Lower leg skin (tissue), 4 donors: ENCODE measurements at places on chromosomes 13 and 19. TPM values are rescaled to one million over a fixed set of nuclear protein-coding genes. Genes with fewer than 3 reads are reported as not detected.

DNA sequence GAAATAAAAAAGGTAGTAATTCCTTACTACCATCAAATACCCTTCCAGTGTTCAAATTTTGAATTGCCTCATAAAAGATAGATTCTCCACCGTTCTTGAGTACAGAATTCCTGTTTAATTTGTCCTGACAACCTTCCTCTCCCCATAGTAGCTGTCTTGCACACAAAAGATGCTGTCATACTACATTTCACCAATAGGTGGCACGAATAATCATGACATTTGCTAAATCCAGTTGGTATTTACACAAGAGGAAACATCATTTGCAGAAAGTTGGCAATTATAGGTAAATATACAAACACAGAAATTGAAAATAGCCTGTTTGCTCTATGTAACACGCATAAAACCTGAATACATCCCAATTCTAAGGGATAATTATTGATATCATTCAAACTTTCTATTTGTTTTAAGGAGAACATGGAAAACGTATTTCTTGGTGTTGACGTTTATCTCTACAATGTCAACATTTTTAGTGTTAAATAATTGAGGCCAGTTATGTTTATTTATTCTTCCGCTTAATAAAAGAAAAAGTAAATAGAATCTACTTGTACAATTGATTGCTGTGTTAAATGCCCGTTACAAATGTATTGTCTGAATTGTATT lies 58.3 kb upstream of the CLDN10 start:
- DNase-seq: no peak

The FFAR3 gene
- not detected for total RNA-seq

- no peak for DNase-seq
Observed at GRCh38 chr13:77925616-77926015, 7.0 kb upstream of the EDNRB start.

GRCh38 chr13:51740698-51741097 lies 63.3 kb downstream of the DHRS12 start:
- DNase-seq: no peak

- no peak for DNase-seq
Observed at GRCh38 chr13:22176968-22177520, 506.2 kb downstream of the FGF9 start.

DNA sequence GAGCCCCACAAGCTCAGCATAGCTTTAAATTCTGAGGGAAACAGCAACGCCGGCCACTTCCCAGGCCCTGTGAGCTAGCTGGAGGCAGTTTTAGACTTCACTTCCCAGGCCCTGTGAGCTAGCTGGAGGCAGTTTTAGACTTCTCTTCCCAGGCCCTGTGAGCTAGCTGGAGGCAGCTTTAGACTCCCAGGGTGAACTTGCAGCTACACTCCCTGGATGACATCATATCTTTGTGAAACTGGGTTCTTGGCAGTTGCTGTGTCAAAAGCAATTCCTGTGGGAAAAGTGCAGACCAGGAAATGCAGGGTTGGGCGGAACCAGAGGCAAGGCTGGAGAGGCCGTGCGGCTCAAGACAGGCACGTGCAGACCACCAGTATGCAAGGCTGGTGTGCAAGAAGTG lies 12.7 kb downstream of the SOX1 start:
- DNase-seq: no peak

GRCh38 chr13:47168618-47169017 lies 271.8 kb upstream of the HTR2A start:
- DNase-seq: no peak

The ZNF582 gene
- total RNA-seq: 5.4 TPM

The RNF225 gene
- 30.4 TPM for total RNA-seq

GRCh38 chr19:38134540-38135149 lies 89.4 kb downstream of the DPF1 start:
- no peak for DNase-seq

The UQCR11 gene
- 36.0 TPM for total RNA-seq

- peak; percentile 81 for DNase-seq
Observed at GRCh38 chr13:71866335-71867130, 471 bp downstream of the DACH1 start.

DNA sequence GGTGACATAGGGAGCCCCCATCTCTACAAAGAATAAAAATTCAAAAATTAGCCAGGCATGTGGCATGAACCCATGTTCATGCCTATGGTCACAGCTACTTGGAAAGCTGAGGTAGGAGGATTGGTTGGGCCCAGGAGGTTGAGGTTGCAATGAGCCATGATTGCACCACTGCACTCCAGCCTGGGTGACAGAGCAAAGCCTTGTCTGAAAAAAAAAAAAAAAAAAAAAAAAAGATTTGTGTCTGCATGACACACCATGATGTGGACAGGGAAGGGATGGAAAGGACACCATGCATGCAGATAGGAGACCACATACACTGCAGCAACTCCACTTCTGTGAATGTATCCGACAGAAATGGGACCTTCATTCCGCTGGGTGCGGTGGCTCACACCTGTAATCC lies 34.0 kb upstream of the HOMER3 start:
- DNase-seq: no peak

DNA sequence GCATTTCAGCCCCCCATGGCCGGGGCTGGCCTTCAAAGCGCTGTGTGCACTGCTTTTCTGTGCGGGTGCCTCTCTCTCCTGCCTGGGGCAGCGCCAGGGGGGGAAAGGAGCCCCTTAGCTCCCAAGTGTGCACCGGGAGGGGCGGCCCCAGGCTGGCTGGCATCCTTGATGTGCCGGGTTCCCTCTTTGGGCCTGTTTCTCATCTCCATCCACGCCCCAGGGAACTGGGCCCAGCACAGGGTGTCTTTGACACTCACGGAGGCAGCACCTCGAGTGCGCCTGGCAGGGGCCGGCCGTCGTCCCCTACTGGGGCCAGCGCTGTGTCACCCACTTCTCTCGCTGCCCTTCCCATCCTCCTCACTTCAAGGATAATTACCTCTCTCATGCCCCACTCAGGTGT lies 324.3 kb downstream of the TEX29 start:
- peak; percentile 78 for DNase-seq

DNA sequence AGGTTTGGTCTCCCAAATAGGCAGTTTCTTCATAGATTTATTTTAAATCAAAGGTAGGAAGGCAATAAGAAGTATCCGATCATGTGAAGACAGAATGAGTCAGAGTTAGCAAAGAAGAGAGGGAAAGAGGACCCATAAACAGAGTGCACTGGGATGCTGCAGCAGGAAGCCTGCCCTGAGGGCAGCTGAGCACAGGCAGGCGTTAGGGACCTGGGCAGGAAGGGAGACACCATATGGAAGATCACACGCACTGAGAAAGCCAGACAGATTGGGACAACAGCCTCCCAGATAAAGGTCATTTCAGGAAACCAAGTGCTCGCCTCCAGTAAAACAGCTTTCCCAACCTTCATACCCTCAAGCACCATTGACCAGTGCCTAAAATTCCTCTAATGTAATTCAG lies 598.0 kb downstream of the EFNB2 start:
- DNase-seq: no peak

The CLEC11A gene
- total RNA-seq: 19.2 TPM

The RXFP2 gene
- 0.44 TPM for total RNA-seq

The UGGT2 gene
- 12.6 TPM for total RNA-seq

The SIGLEC7 gene
- not detected for total RNA-seq

DNA sequence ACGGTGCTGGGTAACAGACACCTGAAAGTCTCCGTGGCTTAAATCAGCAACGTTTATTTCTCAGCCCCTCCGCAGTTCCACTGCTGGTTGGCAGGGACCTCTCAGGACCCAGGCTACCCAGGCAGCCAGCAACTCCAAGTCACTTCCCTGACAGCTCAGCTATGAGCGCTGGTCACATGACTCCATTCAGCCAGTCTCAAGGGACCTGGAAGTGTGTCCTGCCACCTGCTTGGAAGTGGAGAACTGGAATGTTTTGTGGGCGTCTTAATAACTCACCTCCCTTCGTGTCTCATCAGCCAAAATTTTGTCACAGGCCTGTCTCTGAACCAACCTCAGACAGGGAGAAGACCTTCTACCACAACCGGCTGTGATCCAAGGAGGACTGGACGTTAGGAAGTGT lies 72.8 kb downstream of the DPF1 start:
- DNase-seq: no peak

The VSIG10L gene
- total RNA-seq: 31.0 TPM

DNA sequence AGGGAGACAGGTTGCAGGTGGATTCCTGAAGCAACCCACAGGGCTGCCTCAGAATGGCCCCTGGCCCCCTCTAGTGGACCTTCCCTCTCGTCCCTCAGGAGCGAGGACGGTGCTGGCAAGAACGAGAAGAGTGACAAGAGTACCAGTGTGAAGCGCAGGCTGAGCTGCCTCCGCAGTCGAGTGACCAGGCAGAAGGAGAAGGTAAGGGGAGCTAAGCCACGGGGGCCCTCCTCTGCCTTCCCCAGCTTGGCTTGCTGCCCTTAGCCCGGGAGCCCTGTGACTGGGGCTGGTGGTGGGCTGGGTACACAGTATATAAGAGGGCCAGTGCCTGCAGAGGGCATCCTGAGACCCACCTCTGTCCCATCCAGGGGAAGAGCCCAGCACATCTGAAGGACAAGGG lies 34.0 kb downstream of the ARHGEF18 start:
- no peak for DNase-seq

GRCh38 chr13:30850867-30851211 lies 55.2 kb upstream of the MEDAG start:
- DNase-seq: no peak

The PSG7 gene
- 0.25 TPM for total RNA-seq

The PIK3R2 gene
- 36.0 TPM for total RNA-seq

- DNase-seq: no peak
Observed at GRCh38 chr19:13128583-13128982, 10.5 kb downstream of the NACC1 start.

The ZNF790 gene
- 3.5 TPM for total RNA-seq

GRCh38 chr13:113888701-113889330 lies 24.9 kb upstream of the GAS6 start:
- DNase-seq: no peak

DNA sequence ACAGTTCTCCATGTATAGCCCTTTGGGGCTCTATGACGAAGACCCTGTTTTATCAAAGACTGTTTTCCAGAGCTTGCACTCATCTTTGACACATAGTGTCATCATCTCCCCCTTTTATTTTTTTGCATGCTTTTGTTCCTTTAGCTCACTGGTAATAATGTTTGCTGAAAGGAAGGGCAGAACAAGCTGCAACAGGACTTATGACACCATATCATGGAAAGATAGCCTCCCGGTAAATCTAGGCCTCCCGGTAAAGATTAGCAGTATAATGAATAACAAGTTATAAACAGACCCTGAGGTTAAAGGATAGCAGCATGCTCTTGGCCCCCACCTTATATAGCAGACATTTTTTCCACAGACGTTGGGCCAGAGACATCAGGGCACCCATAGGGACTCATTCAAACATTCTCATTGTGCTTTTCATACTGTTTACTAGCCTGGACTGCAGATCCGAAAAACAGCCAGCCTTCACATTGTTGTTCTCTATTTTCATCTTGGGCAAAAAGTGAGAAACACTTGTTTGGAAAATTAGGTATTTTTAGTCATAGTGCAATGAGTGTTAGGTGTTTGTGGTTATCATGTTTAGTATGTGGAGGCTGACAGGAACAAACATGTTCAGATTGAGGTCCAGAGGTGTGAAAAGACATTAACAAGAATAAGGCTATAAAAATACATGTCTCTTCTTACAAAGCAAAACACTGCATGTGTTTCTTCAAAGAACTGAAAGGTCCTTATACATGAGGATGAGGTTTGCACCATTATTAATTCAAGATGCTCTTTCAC lies 136.9 kb upstream of the SPRY2 start:
- DNase-seq: no peak

The SLC10A2 gene
- total RNA-seq: 0.13 TPM

DNA sequence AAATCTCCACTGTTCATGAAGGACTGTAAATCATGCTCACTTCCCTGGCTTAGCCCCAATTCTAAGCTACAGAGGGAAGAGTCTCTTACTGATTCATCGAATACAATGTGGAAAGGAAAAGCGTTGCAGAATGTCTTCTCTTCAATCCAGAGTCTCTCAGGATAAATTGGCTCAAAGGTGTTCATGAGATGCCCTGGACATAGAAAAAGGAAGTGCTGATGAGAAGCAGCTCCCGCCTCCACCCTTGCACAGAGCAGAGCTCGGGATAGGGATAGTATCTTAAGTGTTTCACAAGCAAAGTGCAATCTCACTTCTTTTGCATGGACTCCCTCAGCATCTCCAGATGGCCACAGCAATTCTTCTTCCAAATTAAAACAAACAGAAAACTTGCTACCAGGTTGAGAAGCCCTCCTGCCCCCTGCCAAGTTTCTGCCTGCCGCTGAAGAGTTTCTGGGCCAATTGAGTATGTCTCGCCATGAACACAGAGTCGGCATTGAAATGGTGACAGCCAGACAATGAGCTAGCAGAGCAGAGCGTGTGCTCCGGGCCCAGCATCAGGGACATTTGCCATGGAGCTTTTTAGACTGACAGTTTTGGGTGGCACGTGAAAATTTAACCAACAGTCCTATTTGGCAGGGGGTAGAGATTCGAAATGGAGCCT lies 85.7 kb downstream of the C13orf42 start:
- no peak for DNase-seq

The CASP14 gene
- total RNA-seq: 245 TPM

The ZNF90 gene
- total RNA-seq: 1.9 TPM

GRCh38 chr13:75869981-75870380 lies 233.9 kb downstream of the LMO7 start:
- DNase-seq: no peak

DNA sequence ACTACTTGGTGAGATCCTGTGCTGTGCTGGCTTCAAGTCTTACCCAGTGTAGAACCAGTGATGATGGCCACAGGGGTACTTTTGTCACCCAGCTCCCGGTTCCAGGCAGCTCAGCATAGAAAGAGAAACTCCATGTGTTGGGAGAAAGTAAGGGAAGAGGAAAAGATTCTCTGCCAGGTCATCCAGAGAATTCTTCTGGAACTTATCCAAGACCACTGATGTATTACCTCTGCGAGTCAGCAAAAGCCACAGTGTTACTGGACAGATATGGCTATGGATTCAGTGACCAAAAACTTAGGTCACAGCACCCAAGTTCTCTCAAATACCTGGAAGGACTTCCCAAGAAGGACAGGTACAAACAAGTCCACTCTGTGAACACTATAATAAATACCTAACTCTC lies 399.5 kb upstream of the MIR17HG start:
- DNase-seq: no peak

GRCh38 chr13:96844195-96844594 lies 150.1 kb downstream of the OXGR1 start:
- DNase-seq: no peak

DNA sequence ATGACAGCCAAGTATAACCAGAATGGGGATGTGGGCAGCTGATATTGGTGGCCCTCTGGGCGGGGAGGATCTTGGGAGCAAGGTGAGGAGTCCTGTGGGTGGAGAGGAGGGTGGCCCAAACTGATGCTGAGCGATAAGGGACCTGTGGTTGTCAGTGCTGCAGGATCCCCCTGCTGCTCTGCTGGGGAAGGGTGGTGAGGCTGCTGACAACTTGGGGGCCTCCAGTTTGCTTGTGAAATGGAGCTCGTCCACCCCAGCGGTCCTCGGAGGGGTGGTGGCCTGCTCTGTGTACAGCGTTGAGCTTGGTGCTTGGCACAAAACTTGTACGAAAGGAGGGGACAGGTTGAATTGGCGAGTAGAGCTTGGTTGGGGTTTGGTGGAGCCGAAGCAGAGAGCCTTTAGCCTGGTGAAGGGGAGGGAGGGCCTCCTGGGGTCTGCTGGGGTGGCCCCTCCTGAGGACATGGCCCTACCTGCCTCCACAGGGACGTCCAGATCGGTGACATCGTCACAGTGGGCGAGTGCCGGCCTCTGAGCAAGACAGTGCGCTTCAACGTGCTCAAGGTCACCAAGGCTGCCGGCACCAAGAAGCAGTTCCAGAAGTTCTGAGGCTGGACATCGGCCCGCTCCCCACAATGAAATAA lies 2.9 kb downstream of the RPS11 start:
- no peak for DNase-seq
